Endothelial cell of umbilical vein (primary cell): ENCODE measurements at places on chromosomes 2 and 18.

DNA sequence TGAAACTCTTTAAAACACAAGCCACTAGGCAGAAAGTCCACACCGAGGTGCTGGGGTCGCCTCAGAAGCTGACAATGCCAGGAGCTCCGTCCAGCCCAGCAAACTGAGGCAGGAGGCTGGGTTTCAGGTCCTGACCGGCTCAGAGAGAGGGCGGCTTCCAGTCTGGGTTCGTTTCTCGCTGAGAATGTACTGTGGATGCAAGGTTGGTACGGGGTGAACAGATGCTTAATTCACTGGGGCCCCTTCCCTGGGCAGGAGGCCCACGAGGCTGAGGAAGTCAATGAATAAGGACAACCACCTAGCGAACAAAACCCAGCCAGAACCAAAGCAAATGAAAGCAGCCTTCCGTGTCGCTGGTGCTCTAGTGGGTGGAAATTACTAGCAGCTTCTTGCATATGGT lies 142.0 kb downstream of the RTP5 start:
- DNase-seq, result no peak

DNA sequence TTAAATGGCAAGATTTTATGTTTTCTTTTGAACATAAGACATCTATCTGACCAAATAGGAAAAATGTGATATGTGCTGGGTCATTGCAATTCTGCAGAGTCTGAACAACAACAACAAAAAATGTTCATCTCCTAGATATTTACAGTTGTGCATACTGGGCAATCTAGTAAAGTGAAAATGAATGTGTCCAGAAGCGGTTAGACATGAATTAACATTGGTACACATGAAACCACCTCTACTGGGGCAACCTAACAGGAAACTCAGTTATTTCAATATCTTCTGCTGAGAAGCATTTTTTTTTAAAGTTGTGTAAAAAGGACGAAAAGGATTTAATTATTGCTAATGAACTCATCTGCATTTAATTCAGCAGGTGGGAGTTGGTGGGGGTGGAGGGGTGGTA lies 76.9 kb downstream of the DHRS9 start:
- DNase-seq, result no peak

- DNase-seq, result no peak
Measured at GRCh38 chr2:161725297-161725696, 101.1 kb downstream of the SLC4A10 start.

GRCh38 chr2:137980459-137980858 lies 16.2 kb downstream of the HNMT start:
- DNase-seq, result no peak

GRCh38 chr2:172440795-172441194 lies 13.4 kb downstream of the ITGA6 start:
- peak; percentile 46 for DNase-seq

GRCh38 chr2:73111073-73112025 lies 1.4 kb downstream of the RAB11FIP5 start:
- DNase-seq, result peak; percentile 77

DNA sequence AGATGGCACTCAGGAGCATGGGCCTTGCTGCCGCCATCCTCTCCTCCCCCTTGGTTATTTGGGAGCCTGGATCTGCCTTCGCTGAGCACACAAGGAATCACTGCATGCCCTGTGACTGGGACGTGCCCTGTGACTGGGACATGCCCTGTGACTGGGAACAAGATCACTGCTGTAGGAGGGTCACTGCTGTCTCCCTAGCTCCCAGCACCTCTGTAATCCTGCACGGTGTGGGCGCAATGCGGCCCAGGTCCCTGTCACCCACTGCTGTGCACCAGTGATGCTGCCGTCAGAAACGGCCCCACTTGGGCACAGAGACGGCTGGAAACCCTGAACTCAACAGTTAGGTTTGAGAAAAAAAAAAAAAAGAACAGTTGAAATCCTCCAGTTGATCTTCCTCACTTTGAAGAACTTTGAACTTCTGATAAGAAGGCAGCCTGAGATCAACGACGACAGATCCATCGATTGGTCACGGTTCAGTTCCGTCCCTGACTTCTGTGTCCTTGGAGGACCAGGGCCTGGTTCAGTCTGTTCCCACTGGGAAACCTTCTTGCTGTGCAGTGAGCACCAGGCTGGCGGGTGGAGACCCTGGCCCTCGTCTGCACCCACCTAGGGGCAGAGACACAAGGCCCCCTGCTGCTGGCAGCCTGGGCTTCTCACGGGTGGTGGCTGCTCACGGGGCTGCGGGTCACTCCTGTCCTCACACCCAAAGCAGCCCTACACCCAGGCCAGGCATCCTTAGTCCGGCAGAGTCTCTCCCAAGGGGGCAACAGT lies 125.9 kb downstream of the PXDN start:
- DNase-seq, result no peak

- no peak for DNase-seq
Measured at GRCh38 chr2:163565192-163565591, 170.6 kb downstream of the FIGN start.

DNA sequence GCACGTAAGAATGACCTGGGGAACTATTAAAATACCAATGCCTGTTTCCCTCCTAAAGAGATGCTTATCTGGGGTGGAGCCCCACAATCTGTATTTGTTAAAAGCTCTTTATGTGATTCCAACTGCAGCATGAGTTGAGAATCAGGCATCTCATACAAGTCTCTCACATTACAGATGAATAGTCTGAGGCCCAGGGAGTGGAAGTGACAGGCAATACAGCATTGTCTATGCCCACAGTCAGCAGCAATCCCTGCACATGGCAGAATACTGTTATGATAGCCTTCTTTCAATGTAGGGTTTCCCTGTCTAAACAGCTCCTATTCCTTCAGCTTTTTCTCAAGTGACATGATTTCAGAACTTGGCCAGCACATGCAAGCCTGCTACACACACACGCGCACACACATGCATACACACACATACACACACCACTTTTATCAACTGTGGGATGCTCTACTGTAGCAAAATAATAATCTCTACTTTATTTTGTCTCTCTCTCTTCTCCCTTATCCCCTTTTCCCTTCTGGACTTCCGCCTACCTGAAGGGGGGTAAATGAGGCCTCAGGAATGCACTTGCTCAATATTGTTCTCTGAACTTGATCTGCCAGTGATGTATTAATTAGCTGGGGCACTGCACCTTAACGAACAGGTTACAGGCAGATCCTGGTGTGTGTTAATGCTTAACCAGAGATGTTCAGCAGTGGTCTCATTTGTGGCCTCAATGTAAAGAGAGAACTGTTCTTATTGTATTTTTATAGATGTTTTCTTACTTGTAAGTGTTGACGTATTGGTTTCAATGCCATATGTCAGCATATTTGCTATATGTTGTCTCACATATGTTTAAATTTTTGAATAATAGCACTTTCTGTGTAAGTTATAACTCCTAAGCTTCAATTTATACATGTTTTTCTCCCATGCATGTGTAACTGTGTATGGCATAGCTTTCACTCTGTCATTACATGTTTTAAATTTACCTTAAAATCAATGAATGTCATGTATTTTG lies 116.0 kb downstream of the SETBP1 start:
- DNase-seq, result no peak

DNA sequence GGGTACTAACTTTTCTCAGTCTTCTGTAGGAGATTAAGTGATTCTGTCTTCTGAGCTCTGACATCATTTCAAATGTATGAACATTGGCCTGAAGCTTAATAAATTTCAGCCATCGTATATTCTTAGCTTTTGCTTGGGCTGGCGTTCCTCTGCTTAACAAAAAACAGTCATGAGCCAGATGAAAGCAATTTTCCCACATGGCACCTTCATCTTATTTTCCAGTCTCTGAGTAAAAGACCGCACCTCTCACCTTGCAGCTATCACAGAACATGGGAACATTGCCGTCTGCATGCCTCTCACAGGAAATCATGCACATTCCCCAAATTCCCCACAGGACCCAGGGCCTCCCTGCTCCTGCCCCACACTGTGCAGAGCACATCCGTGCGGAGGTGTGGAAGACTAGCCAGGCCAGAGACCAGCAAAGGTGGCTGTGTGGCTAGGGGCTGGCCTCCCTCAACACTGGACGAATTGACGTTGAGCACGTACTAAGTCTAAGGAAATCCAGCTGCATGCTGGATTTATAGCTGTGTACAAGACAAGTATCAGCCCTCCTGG lies 531.8 kb upstream of the ID2 start:
- no peak for DNase-seq

GRCh38 chr2:127187831-127188230 lies 32.3 kb downstream of the CYP27C1 start:
- no peak for DNase-seq

DNA sequence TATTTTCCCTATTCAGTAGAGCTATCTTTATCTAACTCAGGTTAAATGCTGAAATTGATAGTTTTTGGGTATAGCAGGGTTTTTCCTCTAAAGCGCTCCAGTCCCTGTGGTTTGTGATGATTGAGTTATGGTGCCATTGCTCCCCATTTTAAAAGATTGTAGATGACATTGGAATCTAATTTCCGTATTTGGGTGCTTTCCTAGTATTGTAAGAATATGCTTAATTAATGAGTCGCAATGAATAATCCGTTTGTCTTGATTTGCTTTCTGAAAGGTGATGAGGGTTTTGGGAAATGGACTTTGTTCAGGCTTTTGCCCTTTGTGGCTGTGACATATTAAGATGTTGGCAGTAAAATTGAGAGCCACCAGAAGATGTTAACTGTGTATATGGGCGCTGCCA lies 3.9 kb downstream of the RPS7 start:
- no peak for DNase-seq

GRCh38 chr18:48186131-48186766 lies 222.9 kb downstream of the ZBTB7C start:
- no peak for DNase-seq

- no peak for DNase-seq
Measured at GRCh38 chr2:64980183-64980582, 9.0 kb upstream of the SLC1A4 start.

DNA sequence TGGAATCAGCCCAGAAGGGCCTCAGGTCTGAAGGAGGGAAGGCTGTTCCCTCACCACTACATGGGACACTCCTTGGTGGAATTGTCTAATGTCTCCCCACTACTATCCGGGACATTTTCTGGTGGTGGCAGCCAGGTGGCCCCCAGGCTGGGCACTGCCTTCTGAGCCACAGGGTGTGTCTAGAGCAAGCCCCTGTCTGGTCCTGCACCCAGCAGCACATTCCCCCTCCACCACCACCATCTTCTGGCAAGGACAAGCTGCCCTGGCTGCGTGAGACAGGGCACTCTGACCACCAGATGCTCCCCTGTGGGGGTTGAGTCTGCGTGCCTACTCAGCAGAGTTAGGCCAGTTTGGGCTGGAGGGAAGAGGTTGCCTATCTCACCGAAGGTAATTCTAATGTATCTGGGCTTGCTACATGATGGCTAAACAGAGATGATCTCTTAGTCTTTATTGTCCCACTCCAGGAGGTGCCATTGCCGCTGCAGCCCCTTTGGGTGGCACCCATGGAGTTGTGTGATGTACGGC lies 106.3 kb downstream of the PLB1 start:
- no peak for DNase-seq

DNA sequence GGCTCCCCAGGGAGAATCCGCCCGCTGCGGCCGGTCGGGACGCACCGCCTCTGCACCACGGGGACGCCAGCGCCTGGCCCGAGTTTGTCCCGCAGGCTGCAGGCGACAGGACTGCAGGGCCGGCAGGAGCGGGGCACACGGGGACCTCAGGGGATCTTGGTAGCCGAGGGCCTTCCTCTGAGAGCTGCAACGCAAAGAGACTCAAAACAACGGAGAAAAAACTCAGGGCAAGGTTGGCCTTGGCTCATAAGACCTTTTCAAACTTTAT lies 79.7 kb downstream of the ARHGEF4 start:
- DNase-seq, result no peak
